IPS DF 19.7 (cell line): ENCODE measurements at places on chromosomes 6 and 20.

- DNase-seq: no peak
Observed at GRCh38 chr6:3820563-3820962, 28.6 kb upstream of the FAM50B start.

DNA sequence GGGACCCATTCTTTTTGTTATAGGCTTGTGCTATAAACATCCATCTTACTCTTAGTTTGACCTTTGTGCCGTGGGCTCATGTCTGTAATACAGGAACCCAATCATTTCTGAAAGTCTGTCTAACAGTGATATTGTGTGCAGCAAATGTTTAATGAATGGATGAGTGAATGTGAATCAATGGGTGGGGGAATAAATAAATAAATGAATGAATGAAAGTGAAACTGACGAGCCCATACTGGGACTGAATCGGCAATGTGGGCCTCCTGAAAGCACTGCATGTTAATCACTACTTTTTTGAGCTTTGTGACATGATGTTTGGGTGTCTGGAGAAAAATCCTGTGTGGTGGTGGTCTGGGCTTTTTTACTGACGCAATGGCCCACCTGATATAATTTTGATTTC, 175.0 kb downstream of the GMPR start:
- no peak for DNase-seq

DNA sequence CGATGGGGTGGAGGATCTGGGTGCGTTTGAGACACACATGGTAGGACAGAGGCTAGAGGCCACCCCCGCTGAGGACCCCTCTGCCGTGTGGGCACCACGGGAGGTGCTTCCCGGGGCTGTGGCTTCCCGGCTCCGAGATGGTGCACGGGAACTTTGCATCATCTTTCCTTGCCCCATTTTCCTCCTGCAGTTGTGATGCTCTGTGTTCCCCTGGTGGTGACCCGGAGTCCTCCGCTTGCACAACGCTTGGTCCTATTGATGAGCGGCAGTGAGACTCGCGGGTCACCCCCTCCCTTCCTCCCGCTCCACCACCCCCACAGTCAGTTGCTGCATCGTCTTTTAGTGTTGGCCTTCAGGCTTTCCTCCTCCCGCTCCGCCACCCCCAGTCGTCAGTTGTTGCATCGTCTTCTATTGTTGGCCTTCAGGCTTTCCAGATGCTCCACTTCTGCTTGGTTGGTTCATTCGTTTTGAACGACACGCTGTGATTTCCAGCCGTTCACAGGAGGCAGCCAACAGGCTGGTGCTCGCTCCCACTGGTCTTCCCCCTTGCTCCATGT, 37.3 kb downstream of the PYGB start:
- DNase-seq: no peak

DNA sequence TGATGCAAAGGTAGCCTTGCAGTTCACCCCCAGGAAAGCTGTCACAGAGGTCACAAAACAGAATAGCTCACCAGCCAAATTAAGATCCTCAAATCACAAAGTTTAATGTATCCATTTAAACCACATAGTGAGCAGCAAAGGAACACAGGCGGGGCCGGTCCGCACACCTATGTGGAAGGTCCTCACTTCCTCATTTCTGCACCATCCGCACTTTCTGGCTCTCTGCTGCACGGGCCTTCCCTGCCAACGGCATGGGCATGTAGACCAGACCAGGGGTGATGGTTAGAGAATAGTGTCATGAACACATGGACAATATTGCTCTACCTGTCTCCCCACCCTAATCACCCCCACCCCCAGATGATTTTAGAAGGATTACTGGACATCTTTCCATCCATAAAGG, 12.1 kb upstream of the TBXT start:
- DNase-seq: no peak

DNA sequence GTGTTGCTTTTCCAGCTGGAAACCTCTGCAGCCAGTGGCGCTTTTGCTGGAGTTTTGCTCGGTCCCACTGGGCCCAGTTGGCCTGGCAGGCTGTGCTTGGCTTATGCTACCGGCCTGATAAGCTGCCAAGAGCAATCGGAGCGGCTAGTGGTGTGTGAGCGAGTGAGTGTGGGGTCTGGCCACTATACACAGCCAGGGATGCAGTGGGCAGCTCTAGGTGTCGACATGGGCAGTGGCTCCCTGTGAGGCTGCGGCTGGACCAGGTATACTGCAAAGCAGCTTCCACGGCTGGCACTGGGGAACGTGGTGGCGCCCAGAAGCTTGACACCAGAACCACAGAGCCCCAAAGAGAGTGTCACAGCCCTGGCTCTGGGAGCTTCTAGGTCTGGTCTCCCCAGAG, 996.5 kb downstream of the GRIK2 start:
- no peak for DNase-seq

- DNase-seq: no peak
Observed at GRCh38 chr6:81981812-81982211, 229.3 kb upstream of the TENT5A start.

GRCh38 chr6:118748311-118749062, 97.1 kb upstream of the CEP85L start:
- DNase-seq: peak; percentile 28

- no peak for DNase-seq
Observed at GRCh38 chr6:12467706-12468670, 177.8 kb downstream of the EDN1 start.

- DNase-seq: no peak
Observed at GRCh38 chr6:128572294-128572693, 51.9 kb upstream of the PTPRK start.

GRCh38 chr20:44632103-44632752, 19.3 kb downstream of the ADA start:
- DNase-seq: no peak

- no peak for DNase-seq
Observed at GRCh38 chr20:61306937-61307475, 54.9 kb downstream of the CDH4 start.

- no peak for DNase-seq
Observed at GRCh38 chr20:4951299-4951698, 50.0 kb downstream of the SLC23A2 start.

DNA sequence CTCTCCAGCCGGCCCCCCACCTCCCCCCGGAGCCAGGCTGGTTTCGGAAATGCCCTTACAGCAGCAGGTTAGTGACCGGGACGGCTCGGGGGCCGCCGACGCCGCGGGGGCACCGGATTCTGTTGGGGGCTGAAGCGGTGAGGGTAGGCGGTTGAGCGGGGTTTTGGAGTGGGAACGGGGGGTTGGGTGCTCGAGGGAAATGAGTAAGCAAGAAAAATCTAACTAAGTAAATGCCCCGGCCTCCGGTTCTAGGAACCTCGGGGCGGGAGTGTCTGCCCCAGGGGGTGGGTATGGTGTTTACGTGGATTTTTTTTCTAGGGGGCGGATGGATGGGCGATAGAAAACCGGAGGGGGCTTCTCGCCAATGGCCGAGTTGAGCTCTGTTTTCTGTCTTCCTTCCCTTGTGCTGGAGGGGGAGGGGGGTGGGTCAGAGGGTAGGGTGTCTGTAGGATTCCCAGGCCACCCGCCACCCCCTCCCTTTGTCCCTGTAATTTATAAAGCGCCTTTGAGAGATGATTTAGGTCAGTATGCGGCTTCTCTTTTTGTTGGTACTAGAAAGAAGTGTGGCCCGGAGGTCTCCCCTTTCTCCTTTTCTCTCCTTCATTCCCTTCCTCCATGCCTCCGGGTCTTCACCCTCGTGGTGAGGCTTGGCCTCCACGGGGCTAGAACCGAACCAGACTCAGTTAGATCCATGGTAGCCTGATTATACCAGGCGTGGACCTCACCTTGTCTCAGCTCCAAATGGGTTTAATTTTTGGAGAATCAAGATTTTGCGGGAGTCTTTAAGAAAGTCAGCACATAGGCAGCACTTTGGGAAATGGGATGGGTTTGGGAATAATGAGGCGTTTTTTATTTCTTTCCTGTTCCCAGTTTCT, 2.3 kb downstream of the E2F3 start:
- DNase-seq: no peak

GRCh38 chr6:4017834-4018170, 61.1 kb downstream of the FAM217A start:
- DNase-seq: no peak

- DNase-seq: no peak
Observed at GRCh38 chr6:166029506-166029905, 138.1 kb downstream of the TBXT start.

DNA sequence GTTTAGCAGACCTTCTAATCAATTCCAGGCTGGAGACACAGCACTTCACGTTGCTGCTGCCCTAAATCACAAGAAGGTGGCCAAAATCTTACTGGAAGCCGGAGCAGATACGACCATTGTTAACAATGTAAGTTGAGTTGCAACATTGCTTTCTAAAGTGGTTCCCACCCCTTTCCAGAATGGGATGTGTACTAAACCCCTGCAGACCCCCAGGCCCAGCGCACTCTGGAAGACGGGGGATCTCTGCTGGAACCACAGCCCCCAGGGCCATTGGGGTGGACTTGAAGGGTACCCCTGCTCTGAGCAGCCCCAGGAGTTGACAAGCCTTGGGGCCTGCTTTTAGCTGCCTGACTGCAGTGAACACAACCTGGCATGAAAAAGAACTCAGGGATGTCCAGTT, 22.0 kb downstream of the LYRM2 start:
- DNase-seq: no peak

- DNase-seq: no peak
Observed at GRCh38 chr6:145836170-145836569, 21.6 kb upstream of the FBXO30 start.

- DNase-seq: peak; percentile 45
Observed at GRCh38 chr6:25017932-25018567, 82.3 kb upstream of the RIPOR2 start.

DNA sequence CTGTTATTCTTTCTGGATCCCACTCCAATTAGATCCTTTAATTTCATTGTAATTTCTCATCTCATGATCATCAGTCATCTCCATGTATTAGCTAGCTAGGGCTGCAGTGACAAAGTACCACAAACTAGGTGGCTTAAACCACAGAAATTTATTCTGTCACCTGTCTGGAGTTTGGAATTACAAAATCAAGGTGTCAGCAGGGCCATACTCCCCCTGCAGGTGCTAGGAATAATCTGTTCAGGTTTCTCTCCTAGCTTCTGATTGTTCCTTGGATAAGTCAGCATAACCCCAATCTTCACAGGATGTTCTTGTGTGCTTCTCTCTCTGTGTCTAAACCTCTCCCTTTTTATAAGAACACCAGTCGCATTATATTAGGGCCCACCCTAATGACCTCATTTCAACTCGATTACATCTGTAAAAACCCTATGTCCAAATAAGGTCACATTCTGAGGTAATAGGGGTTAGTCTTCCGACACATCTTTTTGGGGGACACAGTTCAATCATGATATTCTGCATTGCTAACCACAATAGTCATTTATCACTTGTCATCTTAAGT, 40.5 kb downstream of the BEND6 start:
- peak; percentile 9 for DNase-seq

- DNase-seq: no peak
Observed at GRCh38 chr6:142236691-142237090, 65.1 kb upstream of the ADGRG6 start.

DNA sequence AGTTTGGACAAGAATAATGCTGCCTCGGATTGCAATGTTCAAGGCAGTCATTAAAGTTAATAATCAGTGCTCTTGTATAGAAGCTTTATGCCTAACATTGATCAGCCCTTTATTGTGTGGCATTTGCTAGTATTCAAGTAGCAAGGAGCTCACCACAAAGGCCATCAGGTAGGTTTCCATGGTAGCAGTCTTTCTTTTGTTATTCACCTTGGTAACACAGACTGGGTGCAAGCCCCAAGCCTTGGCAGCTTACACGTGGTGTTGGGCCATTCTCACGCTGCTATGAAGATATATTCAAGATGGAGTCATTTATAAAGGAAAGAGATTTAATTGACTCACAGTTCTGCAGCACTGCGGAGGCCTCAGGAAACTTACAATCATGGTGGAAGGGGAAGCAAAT, 149.3 kb downstream of the ADAT2 start:
- DNase-seq: peak; percentile 35

GRCh38 chr20:24461848-24462247, 7.6 kb upstream of the SYNDIG1 start:
- no peak for DNase-seq

DNA sequence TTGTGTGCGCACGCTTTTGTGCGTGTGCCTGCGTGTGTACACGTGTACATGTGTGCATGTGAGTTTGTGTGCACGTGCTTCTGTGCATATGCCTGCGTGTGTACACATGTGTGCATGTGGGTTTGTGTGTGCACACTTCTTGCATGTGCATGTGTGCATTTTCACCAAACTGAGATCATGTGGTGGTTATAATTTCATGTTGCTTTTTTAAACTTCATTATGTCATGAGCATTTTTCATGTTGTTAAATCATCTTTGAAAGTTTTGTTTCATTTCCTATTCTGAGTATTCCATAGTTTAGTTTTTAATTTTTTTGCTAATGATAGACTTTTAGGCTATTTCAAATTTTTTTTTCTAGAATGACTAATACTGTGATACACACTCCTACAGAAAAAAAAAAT, 6.4 kb upstream of the CST3 start:
- DNase-seq: no peak

GRCh38 chr6:15769511-15770018, 106.7 kb upstream of the DTNBP1 start:
- no peak for DNase-seq

- peak; percentile 67 for DNase-seq
Observed at GRCh38 chr6:117906958-117907600, at the start of gene SLC35F1. SLC35F1 (plus strand) TSS chr6:117907264.

GRCh38 chr6:108156938-108157233, 8.9 kb upstream of the NR2E1 start:
- DNase-seq: no peak

DNA sequence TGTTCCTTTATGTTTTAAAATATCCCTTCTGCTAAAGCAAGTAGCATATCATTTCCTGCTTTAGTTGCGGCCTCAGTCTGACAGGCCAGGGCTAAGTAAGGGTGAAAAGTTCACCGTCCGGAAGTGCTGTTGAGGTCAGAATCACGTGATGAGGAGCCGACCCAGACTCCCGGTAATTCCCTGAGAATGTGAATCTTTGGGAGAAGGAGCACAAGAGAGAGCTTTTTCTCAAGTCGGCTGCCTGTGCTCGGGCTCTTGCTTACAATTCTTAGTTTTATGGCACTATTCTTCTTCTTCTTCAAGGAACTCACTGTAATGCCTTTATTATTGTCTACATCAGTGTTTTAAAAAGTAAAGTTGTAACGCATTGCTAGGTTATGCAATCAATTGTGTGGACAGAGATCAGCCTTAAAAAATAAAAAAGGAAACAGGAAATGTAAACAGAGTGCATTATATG, 309.3 kb downstream of the PRL start:
- DNase-seq: no peak

GRCh38 chr20:46356195-46357029, 48.1 kb upstream of the CDH22 start:
- DNase-seq: no peak
